DMS79 (cell line): ENCODE measurements at places on chromosomes 4 and X.
A peak's percentile ranks its signal among the peaks of the same experiment; 100 is the strongest.

- no peak for DNase-seq
These were observed 157.4 kb upstream of the AMOT start for GRCh38 chrX:112997991-112998390.

DNA sequence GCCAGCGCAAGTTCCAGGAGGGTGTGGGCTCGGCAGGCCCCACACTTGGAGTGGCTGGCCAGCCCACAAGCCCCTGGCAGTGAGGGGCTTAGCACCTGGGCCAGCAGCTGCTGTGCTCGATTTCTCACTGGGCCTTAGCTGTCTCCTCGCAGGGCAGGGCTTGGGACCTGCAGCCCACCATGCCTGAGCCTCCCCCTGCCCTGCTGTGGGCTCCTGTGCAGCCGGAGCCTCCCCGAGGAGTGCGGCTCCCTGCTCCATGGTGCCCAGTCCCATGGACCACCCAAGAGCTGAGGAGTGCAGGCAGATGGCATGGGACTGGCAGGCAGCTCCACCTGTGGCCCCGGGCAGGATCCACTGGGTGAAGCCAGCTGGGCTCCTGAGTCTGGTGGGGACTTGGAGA is 139.2 kb upstream of the CXCL13 start:
- no peak for DNase-seq

DNA sequence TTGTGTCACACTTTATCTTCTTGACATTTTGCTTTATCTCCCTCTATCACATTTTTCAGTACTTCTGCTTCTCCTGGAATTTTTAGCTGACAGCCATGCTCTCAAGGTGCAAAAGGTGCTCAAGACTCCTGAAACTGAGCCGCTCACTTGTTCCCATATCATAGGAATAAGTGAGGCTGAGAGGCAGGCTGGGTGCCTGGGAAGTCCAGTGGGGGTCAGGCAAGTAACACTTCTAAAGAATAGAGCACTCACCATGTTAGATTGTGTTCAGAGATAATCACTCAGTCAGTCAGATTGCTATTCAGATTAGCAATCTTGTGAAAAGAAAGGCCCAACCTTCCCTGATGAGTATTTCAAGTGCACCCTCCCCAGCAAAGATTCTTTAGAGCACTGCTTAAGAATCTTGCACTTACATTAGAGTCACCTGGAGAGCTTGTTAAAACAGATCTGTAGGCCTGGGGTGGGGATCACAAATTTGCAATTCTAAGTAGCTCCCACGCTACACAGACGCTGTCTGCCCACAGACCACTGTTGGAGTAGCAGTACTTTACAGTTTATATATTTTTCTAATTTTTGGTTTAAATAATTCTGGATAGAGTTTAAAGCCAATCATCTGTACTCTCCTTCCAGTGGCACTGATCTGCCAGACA is 23.1 kb upstream of the LRAT start:
- no peak for DNase-seq

DNA sequence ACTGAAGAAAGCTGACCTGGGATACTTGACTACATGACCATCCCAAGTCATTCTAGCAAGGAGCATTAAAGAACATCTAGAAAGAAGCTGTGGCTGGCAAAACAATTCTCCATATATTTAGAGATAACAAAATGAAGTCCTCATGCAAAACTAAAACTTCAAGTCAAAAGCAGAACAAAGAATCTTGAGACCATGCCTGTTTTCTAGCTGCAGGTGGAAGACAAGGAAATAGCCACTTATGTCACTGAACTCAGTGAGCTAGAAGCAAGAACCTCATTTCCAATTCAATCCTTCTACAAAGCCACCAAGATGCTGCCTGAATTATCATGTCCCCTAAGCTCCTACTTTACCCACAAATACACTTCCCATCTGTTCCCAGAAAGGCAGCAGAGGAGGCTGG is 13.8 kb downstream of the USP46 start:
- no peak for DNase-seq

DNA sequence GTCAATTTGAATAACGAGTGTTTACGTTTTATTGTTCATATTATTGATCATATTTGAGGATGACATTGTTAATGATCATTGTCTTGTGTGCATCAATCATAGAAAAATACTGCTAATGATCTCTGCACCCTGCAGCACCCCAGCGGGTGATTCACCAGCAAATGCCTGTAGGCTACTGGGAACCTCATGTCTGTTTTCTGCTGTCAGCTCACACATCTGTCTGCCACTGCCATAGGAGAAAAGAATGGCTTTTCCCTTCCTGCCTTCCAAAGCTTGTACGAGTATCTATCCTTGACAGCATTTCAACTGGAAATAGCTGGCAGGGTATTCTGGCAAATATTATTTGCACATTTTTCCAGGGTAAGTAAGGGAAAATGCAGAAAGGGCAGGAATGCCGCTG is 272.1 kb upstream of the TRAM1L1 start:
- no peak for DNase-seq

DNA sequence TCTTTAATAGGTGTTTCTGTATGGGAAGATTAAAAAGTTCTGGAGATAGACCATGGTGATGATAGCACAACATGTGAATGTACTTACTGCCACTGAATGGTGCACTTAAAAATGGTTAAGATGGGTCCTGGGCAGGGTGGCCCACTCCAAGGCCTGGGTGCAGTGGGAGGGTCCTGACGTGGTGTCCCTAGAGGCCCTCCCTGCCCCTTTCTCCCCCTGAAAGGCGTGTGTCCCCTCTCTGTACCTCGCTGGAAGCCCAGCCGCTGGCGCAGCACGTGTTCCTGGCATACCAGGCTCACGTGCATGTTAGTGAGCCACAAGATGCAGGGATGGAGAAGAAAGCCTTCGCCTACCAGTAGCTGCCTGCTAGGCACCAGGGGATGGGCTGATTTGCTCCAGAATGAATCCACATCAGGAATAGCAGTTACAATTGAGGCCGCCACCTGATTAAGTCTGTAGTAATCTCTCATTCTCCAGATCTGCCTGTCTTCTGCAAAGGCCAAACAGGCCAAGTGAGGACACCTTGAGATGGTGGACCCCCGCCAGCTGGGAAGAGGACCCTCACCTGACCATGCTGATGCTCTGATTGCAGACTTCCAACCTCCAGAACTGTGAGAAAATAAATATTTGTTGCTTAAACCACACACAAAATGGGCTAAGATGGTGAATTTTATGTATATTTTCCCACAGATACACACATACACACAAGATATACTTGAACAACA is 67.5 kb downstream of the COQ2 start:
- DNase-seq = no peak

DNA sequence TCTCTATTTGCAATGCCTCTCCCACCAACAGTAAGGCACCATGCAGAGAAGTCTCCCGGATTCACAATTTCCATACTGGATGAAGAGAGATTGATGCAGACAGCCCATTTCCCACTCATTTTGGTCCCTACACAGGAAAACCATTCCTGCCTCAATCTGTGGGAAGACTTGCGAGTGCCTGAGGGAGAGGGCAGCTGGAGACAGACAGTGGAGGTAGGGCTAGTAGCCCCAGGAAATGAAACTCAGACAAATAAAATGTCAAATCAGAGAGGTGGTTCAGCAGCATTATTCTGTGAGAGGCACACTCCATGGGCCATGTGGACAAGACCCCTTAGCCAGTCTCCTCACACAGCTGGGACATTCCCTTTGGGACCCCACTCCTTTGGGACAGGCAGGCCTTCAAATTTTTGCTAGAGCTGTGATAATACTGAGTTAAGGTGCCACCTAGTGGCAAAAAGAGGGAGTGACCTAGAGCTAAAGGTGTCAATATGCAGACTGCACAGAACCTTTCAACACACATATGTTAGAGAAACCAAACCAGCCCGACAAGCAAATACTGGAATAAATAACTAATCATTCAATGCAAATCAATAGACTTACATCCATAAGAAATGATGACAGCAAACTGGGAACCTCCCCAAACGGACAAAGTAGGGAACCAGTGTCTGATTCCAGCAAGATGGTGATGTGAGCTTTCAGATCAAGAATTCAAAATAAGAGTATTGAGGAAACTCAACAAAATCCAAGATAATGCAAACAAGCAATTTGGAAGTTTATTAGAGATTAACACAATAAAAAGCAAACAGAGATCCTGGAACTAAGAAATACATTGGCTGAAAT is 1865.3 kb upstream of the AGA start:
- DNase-seq = no peak

DNA sequence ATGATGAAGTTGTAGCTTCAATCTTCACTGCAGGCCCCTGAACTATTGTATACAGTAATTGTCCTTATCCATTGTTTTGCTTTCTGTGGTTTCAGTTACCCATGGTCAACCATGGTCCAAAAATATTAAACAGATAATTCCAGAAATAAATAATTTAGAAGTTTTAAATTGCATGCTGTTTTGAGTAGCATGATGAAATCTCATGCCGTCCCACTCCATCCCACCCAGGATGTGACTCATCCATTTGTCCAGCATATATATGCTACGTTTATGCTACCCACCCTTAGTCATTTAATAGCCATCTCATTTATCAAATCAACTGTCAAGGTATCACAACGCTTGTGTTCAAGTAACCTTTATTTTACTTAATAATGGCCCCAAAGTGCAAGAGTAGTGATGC is 34.5 kb downstream of the IQCM start:
- no peak for DNase-seq

- no peak for DNase-seq
These were observed 37.6 kb downstream of the DCLK2 start for GRCh38 chr4:150115851-150116250.

- DNase-seq = no peak
These were observed 8.1 kb upstream of the SMS start for GRCh38 chrX:21932292-21933002.

DNA sequence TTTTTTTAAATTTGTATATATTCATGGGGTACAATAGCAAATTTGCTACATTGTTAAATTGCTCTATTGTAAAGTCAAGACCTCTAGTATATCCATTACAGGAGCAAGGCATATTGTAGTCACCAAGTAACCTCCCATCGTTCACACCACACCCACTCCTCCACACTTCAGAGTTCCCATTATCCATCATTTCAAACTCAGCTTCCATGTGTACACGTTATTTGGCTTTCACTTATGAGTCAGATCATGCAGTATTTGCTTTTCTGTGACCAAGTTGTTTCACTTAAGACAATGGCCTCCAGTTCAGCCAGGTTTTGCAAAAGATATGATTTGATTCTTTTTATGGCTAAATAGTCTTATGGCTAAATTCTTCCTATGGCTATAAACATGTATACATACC is 2614.2 kb downstream of the PCDH7 start:
- DNase-seq = no peak

DNA sequence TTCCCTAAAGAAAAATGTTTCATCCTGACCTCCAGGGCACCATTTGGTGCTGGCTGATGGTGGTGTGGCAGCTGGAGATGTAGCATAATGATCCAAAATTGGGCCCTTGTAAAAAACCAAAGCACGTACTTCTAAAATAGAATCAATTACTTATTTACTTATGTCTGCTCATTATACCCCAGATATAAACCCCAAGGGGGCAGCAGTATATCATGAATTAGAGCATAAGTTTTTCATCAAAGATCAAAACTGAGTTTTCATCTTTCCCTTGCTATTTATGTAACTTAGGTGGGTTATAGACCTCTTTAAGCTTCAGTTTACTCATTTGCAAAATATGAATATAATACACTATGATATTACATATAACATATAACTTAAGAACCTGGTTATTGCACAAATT is 241.1 kb downstream of the TACR3 start:
- DNase-seq = no peak

GRCh38 chr4:169675825-169676224 is 55.4 kb downstream of the CLCN3 start:
- DNase-seq = no peak

GRCh38 chr4:122007016-122007415 is 55.2 kb upstream of the TRPC3 start:
- no peak for DNase-seq

GRCh38 chrX:118773782-118774181 is 46.4 kb downstream of the IL13RA1 start:
- DNase-seq = peak; percentile 4

DNA sequence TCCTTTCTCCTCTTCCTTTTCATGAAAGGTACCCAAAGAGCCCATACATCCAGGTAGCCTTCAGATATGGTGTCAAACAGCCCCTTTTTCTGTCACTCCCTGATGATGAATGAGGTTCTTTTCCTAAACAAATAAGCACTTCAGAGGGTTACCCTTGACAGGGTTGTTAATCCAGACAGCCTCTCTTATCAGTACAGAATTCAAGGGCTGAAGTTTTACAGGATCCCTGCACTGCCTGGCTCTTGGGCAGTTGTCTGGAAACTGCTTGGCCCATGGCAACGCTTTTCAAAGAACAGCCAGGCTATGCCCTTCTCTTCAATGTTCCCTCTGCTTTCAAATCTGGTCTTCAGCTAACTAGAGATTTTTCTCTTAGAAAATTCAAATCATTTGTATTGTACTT is 352.6 kb upstream of the FAM241A start:
- DNase-seq = no peak

- DNase-seq = no peak
These were observed 413.4 kb downstream of the PACRGL start for GRCh38 chr4:21113496-21114223.

DNA sequence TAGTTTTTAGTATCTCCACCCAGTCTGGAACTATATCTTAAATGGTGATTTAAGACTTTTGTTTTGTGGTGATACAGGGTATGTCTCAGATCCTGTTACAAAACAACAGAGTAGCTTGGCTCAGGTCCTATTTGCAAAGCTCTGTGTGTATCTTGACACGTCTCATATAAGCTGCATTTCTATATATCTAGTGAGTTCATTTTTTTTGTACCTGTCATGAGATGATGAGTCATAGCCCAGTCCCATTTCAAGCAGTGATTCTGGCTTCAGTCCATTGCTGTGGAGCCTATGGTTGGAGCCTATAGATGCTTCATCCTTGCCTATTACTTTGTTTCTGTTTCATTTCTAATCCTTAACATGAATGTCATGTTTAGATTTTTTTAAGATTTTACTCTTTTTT is 23.0 kb downstream of the GRXCR1 start:
- DNase-seq = no peak

DNA sequence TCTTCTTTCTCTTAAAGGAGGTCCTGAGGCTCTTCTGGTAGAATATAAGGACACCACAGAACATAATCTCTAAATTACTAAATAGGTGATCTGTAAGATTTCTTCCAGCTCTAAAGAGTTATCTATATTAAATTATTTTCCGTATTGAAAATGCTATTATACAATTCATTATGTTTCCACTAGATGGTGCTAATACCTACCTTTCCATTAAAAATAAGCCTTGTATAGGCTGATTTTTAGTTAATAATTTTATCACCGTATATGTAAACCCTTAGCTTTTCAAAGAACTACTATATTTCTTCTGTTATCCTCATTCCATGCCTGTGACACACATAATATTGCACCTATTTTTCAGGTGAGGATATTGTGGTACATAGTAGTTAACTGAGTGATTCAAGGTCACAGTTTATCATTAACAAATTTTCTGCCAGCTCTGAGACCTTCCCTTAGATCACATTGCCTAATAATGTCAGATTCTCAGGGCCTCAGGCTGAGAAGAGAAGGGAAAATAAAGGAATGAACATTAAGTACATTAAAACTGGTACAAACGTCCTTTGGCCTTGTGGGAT is 138.8 kb downstream of the TEX11 start:
- DNase-seq = no peak

GRCh38 chrX:10111364-10112148 is 45.2 kb upstream of the CLCN4 start:
- DNase-seq = no peak

DNA sequence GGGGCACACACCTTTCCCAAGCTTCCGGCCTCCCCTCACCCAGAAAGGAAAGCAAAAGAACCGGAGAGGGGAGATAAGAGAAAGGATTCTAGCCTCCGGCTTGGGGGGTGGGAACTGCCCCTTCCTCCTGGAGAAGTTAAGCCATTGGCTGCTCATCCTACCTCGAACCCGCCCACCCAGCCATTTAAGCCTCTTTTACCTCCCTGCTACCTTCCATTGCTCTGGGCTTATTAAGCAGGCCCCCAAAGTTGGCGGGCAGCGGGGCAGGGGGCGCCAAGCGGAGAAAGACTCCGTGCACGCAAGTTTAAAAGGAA is 2.3 kb downstream of the MAML3 start:
- peak; percentile 70 for DNase-seq
